Thyroid gland (tissue), 4 donors: ENCODE measurements at places on chromosomes 3 and 15. TPM values are rescaled to one million over a fixed set of nuclear protein-coding genes. Genes with fewer than 3 reads are reported as not detected.

DNA sequence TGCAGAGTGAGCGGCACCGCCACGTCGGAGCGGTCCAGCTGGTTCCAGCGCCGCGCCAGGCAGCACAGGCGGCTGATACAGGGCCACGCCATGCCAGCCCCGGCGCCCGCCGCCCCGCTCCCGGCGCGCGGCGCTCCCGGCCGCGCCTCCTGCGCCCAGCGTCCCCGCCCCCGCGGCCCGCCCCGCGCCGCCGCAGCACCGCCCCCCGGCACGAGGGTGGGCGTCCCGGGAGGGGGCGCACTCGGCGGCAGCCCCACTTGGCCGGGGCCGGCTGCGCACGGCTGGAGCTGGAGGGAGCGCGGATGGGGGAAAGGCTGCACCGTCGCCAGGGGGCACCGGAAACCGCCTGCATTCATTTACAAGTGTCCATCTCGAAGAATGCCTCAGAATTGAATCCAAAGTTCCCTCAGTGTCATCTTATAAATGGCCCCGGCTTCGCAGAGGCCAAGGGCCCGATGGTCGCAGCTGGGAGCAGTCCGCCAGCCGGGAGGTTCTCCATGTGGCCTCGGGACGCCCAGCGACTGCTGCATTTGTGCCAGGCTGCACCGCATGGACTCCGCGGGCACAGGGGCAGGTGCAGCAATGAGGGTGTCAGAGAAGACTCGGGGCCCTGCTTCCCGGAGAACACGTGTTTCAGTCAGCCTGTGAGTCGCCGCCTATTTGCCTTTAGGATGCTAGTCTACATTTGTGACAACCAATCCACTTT is at the start of gene MAP6D1:
Gene MAP6D1, minus strand, starts transcription at position 122 of the 706 bp plus-strand sequence. Its CDS starts 30 bp downstream, at position 92.
- peaks cover 7% of the 10 kb centered on the region for H3K4me1 ChIP-seq
- H3K36me3 ChIP-seq: peaks cover 4% of the 10 kb centered on the region
- H3K27me3 ChIP-seq: no peaks in the 10 kb centered on the region
- H3K27ac ChIP-seq: no peak within 1 kb of the TSS
- DNase-seq: peak; percentile 40

GRCh38 chr3:111749171-111750170 is 109.6 kb upstream of the PHLDB2 start:
- H3K27me3 ChIP-seq: no peaks in the 10 kb centered on the region
- no peaks in the 10 kb centered on the region for H3K36me3 ChIP-seq
- DNase-seq: no peak
- no peak overlapping the region for H3K27ac ChIP-seq

DNA sequence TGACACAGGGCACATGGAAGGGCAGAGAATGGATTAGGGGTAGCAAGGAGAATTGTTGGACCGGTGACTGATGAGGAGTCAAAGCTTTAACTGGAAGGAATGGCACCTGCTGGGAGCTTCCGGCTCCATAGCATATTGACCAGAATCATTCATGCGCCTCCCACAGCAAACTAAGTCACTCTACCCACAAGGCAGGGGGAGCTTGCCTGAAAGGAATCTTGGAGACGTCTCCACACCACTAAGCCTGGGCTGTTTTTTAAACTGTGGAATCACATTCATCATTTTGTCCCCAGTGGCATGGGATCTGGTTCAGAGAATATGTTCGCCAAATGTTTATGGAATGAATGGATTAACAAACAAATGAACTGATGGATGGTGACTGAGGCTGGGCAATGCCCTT is 57.0 kb upstream of the ITGA11 start:
- DNase-seq: no peak
- H3K36me3 ChIP-seq: no peaks in the 10 kb centered on the region
- no peak overlapping the region for H3K27ac ChIP-seq
- peaks cover 15% of the 10 kb centered on the region for H3K4me1 ChIP-seq
- no peak overlapping the region for H3K4me3 ChIP-seq

- H3K4me3 ChIP-seq: no peak overlapping the region
- H3K27ac ChIP-seq: peak overlapping the region; percentile 82
- peak; percentile 92 for DNase-seq
- no peaks in the 10 kb centered on the region for H3K36me3 ChIP-seq
- peaks cover 64% of the 10 kb centered on the region for H3K4me1 ChIP-seq
Observed at GRCh38 chr3:172153335-172153861, 114.0 kb downstream of the FNDC3B start.

GRCh38 chr15:73935547-73935946 is 9.3 kb downstream of the LOXL1 start:
- no peak overlapping the region for H3K4me3 ChIP-seq
- no peaks in the 10 kb centered on the region for H3K36me3 ChIP-seq
- H3K27ac ChIP-seq: no peak overlapping the region
- no peak for DNase-seq
- no peaks in the 10 kb centered on the region for H3K4me1 ChIP-seq

- H3K27me3 ChIP-seq: no peaks in the 10 kb centered on the region
- no peak overlapping the region for H3K4me3 ChIP-seq
Observed at GRCh38 chr15:93895976-93896770, 335.2 kb upstream of the MCTP2 start.

DNA sequence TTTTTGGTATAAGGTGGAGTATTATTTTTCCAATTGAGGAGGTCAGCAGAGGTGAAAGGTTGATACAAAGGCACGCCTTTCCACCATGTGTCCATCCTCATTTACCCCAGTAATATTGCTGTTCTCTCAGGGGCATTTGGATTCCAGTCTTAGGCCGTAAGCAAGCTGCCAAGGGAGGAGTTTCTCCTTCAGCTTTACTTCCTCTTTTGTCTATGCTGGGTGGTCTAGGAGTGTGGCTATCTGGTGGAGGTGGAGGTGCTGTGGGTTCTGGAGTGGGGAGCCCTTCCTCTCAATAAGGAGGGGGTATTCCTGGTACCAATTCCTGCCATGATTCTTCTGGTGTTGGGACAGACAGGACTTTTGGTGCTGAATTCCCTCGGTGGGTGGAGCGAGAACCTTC is 340.6 kb downstream of the KCNH8 start:
- H3K4me3 ChIP-seq: no peak overlapping the region
- no peak overlapping the region for H3K27ac ChIP-seq
- DNase-seq: no peak
- peaks cover 14% of the 10 kb centered on the region for H3K4me1 ChIP-seq

DNA sequence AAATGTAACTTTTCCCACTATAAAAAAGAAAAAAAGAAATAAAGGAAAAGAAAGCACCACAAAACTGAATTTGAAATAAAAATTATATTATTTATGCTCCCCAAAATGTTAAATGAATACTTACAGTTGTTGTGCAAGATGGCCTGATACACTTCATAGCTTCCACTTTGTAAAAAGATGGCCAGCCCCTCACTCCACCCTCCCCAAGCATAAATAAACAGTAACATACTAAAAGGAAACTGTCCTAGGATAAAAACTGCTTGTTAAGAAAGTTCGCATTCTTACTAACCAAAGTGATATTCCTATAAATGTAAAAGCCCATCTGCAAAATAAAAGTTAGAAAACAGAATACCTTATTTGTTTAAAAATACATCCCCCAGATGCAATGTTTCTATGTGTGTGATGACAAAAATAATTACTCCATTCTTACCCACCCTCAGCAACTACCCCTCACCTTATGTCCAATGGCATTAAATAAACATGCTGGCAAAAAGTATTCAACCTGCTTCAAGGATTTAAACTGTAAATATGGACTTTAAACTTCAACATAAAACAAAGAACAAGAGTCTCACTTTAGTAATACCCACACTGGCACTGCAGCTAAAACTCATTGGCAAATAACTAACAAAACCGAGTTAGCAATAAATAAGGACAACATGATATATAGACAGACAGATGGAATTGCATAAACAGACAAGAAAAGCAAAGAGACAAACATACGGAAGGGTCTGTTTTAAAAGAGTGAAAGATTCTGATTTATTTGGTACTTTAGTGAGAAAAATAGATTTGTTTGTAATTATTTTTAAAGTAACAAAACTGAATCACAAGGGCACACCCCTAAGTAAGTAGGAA is 47.7 kb downstream of the ZBTB20 start:
- DNase-seq: no peak
- no peaks in the 10 kb centered on the region for H3K36me3 ChIP-seq
- H3K4me1 ChIP-seq: peaks cover 37% of the 10 kb centered on the region
- no peak overlapping the region for H3K4me3 ChIP-seq

DNA sequence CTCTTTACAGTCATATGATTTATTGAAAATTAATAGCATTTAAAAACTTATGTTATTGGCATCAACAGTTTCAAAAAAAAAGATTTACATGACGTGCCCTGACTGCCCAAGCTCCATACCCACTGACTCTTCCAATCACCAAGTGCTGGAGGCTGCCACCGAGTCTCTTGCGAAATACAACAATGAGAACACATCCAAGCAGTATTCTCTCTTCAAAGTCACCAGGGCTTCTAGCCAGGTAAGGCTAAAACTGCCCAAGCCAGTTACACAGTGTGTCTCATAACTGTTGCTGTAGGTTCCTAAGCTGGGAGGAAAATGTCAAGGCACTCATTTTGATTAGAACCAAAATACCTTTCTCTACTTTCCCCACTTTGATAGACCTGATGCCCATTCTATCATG is 4.5 kb downstream of the FETUB start:
- H3K36me3 ChIP-seq: no peaks in the 10 kb centered on the region
- no peaks in the 10 kb centered on the region for H3K4me1 ChIP-seq
- H3K4me3 ChIP-seq: no peak overlapping the region
- peak; percentile 32 for DNase-seq

DNA sequence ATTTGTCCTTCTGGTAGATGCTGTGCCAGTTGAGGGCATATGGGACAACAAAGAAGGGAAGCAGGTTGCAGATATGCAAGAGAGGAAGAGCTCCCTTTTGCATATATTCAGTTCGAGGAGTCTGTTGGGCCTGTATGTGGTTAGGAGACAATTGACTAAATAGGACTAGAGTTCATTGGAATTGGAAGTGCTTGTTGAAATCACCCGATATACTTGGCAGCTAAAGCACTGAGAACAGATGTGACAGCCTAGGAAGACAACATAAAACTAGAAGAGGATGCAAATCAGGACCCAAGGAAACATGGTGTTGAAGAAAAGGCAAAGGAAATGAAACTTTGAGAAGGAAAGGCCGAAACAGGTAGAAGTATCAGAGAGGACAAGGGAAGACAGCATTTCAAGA is 215.2 kb upstream of the P2RY1 start:
- no peaks in the 10 kb centered on the region for H3K27me3 ChIP-seq
- H3K4me3 ChIP-seq: no peak overlapping the region
- no peak overlapping the region for H3K27ac ChIP-seq
- no peaks in the 10 kb centered on the region for H3K4me1 ChIP-seq
- no peak for DNase-seq

DNA sequence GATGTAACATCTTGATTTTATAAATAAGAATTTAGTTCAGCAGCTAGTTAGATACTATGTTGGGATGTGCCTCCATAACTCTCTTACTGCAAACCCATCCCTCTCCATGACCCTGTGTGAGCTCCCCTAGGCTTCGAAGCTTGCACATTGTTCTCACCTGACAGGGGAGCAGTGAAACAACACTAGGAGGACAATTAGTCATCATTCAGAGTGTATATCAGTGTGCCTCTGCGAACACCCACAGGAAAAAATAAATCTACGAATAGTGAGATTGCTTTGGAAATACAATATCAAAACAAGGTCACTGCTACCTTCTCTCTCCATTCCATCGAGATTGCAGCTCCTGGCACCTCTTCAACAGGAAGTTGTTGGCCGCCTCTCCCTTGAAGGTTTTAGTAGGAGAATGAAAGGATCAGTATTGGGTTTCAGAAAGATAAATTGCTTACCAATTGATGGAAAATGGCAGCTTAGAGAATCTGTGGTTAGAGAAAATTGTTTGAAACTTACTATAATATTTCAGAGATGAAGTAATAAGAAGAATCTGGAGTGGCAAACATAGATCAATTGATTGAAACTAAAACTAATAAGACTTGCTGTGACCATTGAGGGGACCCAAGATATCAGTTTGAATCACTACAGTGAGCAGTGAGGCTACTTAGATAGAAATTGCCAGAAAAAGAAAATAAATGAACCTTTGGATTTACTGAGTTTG is 103.2 kb downstream of the CHL1 start:
- DNase-seq: no peak
- no peaks in the 10 kb centered on the region for H3K4me1 ChIP-seq
- no peaks in the 10 kb centered on the region for H3K36me3 ChIP-seq
- H3K27me3 ChIP-seq: no peaks in the 10 kb centered on the region
- no peak overlapping the region for H3K27ac ChIP-seq

GRCh38 chr3:52866427-52866826 is 30.9 kb downstream of the STIMATE start:
- no peak for DNase-seq
- H3K4me1 ChIP-seq: no peaks in the 10 kb centered on the region

GRCh38 chr15:36924034-36924433 is 176.3 kb downstream of the MEIS2 start:
- H3K36me3 ChIP-seq: no peaks in the 10 kb centered on the region
- no peaks in the 10 kb centered on the region for H3K27me3 ChIP-seq
- no peak overlapping the region for H3K27ac ChIP-seq
- H3K4me3 ChIP-seq: no peak overlapping the region
- no peaks in the 10 kb centered on the region for H3K4me1 ChIP-seq
- no peak for DNase-seq

- peak overlapping the region; percentile 97 for H3K27ac ChIP-seq
- no peak for DNase-seq
- no peak overlapping the region for H3K4me3 ChIP-seq
Observed at GRCh38 chr3:61559136-61559731, 2.1 kb upstream of the PTPRG start.

DNA sequence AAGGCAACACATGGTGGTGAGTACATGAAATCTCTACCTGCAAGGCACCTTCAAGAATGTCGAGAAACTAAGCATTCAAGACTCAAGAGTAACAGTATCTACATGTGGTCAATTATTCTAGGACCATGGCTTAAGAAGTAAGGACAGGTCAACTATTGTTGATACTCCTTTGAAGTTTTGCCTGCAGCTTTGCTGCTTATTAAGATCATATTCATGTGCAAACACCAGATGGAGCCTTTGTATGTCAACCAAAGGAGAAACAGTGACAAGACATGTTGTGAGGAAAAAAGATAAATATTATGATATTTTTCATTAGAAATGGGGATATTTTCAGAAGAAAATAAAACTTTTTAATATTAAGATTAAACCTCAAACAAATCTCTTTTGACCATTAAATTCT is 52.3 kb upstream of the FGF7 start:
- H3K4me1 ChIP-seq: no peaks in the 10 kb centered on the region
- H3K27me3 ChIP-seq: no peaks in the 10 kb centered on the region
- H3K36me3 ChIP-seq: no peaks in the 10 kb centered on the region
- no peak overlapping the region for H3K4me3 ChIP-seq
- H3K27ac ChIP-seq: no peak overlapping the region

- H3K4me1 ChIP-seq: no peaks in the 10 kb centered on the region
- no peak overlapping the region for H3K27ac ChIP-seq
- H3K4me3 ChIP-seq: no peak overlapping the region
- no peaks in the 10 kb centered on the region for H3K27me3 ChIP-seq
- no peaks in the 10 kb centered on the region for H3K36me3 ChIP-seq
- no peak for DNase-seq
Observed at GRCh38 chr15:98131924-98132323, 171.4 kb downstream of the ARRDC4 start.

- H3K27ac ChIP-seq: no peak overlapping the region
- peaks cover 53% of the 10 kb centered on the region for H3K4me1 ChIP-seq
- no peak overlapping the region for H3K4me3 ChIP-seq
- no peak for DNase-seq
- no peaks in the 10 kb centered on the region for H3K27me3 ChIP-seq
Observed at GRCh38 chr15:98715890-98716443, 67.6 kb downstream of the IGF1R start.

GMNC gene
- not detected for total RNA-seq

THOC7 gene
- total RNA-seq: 43.1 TPM

CNTN6 gene
- 16.4 TPM for total RNA-seq

MELTF gene
- total RNA-seq: 3.0 TPM

FES gene
- 34.7 TPM for total RNA-seq

NDN gene
- total RNA-seq: 45.0 TPM

CHRFAM7A gene
- total RNA-seq: 14.4 TPM

SAMD7 gene
- total RNA-seq: not detected
